Mammary epithelial cell (primary cell): ENCODE measurements at places on chromosomes 16 and 17. TPM values are rescaled to one million over a fixed set of nuclear protein-coding genes. Genes with fewer than 3 reads are reported as not detected.
A peak's percentile ranks its signal among the peaks of the same experiment; 100 is the strongest.

The GRAP gene
- not detected for total RNA-seq

GRCh38 chr17:60445144-60445543, 22.9 kb downstream of the CHCT1 start:
- DNase-seq, result no peak

The KRT9 gene
- 0.27 and 0.80 TPM in 2 replicates for total RNA-seq

GRCh38 chr17:9021158-9021991, at the start of gene NTN1:
Gene NTN1 (plus strand): TSS chr17:9021510. CDS start chr17:9022374, 864 bp downstream.
- DNase-seq, result peak; percentile 61

The TMEM238L gene
- total RNA-seq, result not detected

The NAGPA gene
- total RNA-seq, result 7.1 and 10.3 TPM in 2 replicates

The CD300A gene
- not detected in 2 replicates for total RNA-seq

GRCh38 chr16:72266836-72267235, 94.9 kb upstream of the PMFBP1 start:
- no peak for DNase-seq

DNA sequence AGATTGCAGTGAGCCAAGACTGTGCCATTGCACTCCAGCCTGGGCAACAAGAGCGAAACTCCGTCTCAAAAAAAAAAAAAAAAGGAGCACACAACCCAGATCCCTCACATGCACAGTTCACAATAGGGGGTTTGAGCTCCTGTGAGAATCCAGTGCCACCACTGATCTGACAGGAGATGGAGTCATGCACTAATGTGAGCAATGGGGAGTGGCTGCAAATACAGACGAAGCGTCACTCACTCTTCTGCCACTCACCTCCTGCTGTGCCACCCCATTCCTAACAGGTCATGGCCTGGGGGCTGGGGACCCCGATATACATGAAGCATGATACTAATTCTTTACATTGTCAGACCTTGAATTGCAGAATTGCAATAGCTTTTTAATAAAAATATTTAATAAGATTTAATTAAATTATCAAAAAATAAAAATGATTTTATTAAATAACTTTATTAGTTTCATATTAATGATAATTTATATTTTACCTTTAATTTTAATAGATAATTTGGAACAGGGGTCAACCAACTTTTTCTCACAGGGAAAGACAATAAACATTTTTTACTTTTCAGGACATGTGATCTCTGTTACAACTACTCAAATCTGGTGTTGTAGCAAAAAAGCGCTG, 171.4 kb downstream of the COPRS start:
- DNase-seq, result no peak

- no peak for DNase-seq
Measured at GRCh38 chr17:77189148-77189547, 48.4 kb downstream of the SEC14L1 start.

DNA sequence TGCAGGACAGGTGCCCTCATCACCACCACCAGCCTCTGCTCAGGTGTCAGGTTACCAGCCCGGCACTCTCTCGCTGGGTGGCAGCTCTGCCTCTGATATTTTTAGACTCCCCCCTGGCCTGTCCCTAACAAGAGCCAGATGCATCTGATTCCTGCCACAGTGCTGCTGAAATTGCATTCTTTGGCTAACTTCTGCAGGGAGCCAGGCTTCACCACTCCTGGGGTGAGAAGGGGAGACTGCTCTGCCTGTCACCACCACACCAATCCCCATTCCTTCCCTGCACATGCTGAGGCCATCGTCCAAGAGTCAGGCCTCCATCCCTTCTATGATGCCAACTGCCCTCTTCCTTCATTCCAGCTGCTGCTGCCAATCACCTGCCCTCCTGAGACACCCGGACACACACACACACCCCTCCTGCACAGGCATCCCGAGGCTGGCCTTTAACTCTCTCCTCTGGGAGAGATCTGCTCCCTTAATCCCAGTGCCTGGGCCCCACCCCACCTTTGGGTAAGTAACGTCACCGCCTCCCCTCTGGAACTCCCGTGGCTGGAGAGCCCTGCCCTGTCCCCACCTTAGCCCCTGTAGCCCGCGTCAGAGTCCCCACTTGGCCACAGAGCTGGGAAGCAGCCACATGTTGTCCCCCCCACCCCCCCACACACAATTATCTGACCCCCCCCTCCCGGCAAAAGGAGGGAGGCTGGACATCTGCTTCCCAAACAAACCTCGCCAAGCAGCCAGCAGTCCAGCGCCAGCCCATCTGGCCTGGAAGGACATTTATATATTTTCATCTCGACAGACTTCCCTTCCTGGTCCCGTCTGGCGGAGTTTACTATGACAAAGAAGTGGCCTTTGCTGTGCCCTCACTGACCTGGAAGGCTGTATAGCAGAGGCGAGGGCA, 2.8 kb downstream of the EMP2 start:
- DNase-seq, result no peak

The C17orf100 gene
- 0.67 TPM for total RNA-seq

- DNase-seq, result no peak
Measured at GRCh38 chr16:27474041-27474440, 72.1 kb downstream of the IL21R start.

- no peak for DNase-seq
Measured at GRCh38 chr17:32628271-32629044, 141.7 kb downstream of the CDK5R1 start.

DNA sequence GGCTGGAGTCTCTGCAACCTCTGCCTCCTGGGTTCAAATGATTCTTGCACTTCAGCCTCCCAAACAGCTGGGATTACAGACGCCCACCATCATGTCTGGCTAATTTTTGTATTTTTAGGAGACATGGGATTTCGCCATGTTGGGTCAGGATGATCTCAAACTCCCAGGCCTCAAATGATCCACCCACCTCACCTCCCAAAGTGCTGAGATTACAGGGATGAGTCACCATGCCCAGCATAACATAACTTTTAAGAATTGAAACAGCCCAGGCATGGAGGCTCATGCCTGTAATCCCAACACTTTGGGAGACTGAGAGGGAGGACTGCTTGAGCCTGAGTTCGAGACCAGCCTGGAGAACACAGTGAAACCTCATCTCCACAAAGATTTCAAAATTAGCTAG, 2.5 kb downstream of the RSL1D1 start:
- peak; percentile 39 for DNase-seq

- DNase-seq, result peak; percentile 96
Measured at GRCh38 chr16:27315333-27316037, 1.7 kb downstream of the IL4R start.

The CACNG4 gene
- total RNA-seq, result not detected in 2 replicates

DNA sequence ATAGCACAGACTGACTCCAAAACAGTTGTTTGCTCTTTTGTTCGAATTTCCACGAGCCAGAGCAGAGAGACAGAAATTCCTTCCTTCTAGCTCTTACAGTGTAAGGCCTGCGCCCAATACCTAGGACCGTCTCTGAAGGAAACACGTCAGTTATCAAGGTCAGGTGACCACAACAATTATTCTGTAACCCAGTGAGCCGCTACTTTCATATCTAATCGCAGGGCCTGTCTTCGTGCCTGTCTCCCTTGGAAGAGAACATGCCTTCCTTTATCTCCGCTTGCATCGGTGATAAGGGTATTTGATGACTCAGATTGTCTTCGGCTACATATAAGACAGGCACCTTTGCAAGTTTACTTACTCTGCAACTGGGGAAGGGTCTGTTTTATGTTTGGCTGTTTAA, 288.0 kb downstream of the MAF start:
- DNase-seq, result no peak

- DNase-seq, result no peak
Measured at GRCh38 chr17:41555105-41555887, 16.6 kb downstream of the KRT9 start.

The KCNJ2 gene
- 4.3 TPM for total RNA-seq

The C1QTNF1 gene
- 22.0 TPM for total RNA-seq

GRCh38 chr16:71945616-71946015, 50.3 kb downstream of the IST1 start:
- DNase-seq, result no peak

The CES3 gene
- 3.5 and 9.1 TPM in 2 replicates for total RNA-seq

- peak; percentile 53 for DNase-seq
Measured at GRCh38 chr17:19376811-19377210, 1.5 kb upstream of the MAPK7 start.

GRCh38 chr17:45677770-45678169, 106.3 kb upstream of the CRHR1 start:
- DNase-seq, result peak; percentile 25

The C16orf96 gene
- 0.08 TPM in 1 of 2 replicates, not detected in the other for total RNA-seq

DNA sequence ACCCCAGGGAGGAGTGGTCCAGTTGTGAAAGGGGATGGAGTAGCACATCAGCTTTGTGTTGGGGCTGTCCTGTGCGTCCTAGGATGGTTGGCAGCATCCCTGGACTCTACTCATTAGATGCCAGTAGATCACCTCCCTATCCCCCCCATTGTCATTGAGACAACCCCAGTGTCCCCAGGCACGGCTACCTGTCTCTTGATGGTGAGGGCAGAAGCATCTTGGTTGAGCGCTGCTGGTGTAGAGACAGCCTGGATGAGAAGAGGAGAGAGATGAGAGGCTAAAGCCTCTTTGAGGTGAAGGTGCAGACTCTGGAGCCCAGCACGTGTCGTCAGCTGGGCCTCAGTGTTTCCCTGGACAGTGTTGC, 55.4 kb downstream of the TNFRSF13B start:
- DNase-seq, result no peak

- peak; percentile 62 for DNase-seq
Measured at GRCh38 chr16:55482056-55482455, 3.1 kb downstream of the MMP2 start.

The MYH13 gene
- not detected for total RNA-seq

- DNase-seq, result no peak
Measured at GRCh38 chr17:34589120-34589965, 10.0 kb downstream of the TMEM132E start.

The TP53TG3B gene
- not detected for total RNA-seq

- DNase-seq, result no peak
Measured at GRCh38 chr16:30699615-30700099, 686 bp downstream of the SRCAP start.

DNA sequence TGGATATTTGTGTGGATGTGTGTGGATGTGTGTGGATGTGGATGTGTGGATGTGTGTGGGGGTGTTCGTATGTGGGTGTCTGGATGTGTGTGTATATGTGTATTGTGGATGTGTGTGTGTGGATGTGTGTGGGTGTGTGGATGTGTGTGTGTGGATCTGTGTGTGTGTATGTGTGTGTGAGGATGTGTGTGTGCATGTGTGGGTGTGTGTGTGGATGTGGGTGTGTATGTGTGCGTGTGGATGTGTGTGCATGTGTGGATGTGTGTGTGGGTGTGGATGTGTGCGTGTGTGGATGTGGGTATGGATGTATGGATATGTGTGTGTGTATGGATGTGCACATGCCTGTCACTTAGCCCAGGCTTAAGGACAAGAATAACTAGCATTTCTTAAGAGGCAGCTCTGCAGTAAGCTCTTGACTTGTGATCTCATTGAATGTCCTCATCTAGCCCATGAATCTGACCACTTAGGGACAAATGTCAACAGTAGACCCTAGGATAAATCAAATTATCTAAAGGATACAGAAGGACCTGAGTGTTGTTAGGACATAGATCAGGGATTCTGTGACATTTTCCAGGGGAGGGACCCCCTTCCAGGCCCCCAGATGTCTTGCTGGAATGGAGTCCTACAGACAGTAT, 83.5 kb downstream of the BMERB1 start:
- DNase-seq, result no peak

The RGS9 gene
- total RNA-seq, result 2.3 and 3.5 TPM in 2 replicates

The CCL16 gene
- total RNA-seq, result not detected

The CD300LG gene
- total RNA-seq, result not detected in 2 replicates

GRCh38 chr16:19375561-19376158, 42.0 kb upstream of the TMC5 start:
- DNase-seq, result peak; percentile 21

The KLHL10 gene
- total RNA-seq, result 0.38 TPM in 1 of 2 replicates, not detected in the other

GRCh38 chr16:46688101-46688653, 801 bp downstream of the VPS35 start:
- peak; percentile 76 for DNase-seq

DNA sequence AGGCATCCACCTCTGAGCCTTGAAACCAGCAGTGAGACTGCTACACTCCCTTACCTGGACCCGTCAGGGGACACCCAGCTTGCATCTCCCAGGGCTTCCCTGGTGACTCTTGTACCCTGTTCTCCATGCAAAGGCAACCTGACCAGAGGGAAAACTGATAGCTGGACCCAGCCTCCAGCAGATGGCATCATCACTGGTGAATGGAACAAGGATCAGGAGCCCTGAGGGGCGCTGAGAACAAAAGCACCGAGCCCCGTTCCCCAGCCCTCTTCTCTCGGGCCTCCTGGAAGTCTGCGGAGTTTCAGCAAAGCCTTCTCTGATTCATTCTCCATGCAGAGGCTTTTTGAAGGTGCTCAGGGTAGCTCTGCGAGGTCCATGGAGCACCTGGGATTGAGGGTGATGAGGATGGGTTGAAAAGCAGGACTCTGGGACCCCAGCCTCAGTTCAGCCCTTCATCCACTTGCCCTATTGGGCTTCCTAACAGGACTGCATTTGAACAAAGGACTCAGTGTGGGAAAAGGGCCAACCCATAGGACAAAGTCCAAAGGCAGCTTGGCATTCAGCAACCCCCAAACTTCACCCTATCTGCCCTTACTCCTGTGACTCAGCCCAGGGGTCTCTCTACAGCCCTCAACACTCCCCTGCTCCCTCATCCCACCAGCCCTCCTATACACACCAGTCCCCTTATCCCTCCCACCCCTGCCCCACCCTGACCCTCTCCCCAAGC, 45.0 kb upstream of the LHX1 start:
- no peak for DNase-seq

The CHD9NB gene
- 1.8 and 2.6 TPM in 2 replicates for total RNA-seq
